Stimulated activated CD4-positive, alpha-beta T cell treated with anti-CD3 and anti-CD28 coated beads, Interleukin-15, amount 100 ng/mL, for 24 hours (primary cell): ENCODE measurements at places on chromosomes 3 and 15.

GRCh38 chr3:72595927-72596610, 252.2 kb downstream of the SHQ1 start:
- DNase-seq, result no peak

DNA sequence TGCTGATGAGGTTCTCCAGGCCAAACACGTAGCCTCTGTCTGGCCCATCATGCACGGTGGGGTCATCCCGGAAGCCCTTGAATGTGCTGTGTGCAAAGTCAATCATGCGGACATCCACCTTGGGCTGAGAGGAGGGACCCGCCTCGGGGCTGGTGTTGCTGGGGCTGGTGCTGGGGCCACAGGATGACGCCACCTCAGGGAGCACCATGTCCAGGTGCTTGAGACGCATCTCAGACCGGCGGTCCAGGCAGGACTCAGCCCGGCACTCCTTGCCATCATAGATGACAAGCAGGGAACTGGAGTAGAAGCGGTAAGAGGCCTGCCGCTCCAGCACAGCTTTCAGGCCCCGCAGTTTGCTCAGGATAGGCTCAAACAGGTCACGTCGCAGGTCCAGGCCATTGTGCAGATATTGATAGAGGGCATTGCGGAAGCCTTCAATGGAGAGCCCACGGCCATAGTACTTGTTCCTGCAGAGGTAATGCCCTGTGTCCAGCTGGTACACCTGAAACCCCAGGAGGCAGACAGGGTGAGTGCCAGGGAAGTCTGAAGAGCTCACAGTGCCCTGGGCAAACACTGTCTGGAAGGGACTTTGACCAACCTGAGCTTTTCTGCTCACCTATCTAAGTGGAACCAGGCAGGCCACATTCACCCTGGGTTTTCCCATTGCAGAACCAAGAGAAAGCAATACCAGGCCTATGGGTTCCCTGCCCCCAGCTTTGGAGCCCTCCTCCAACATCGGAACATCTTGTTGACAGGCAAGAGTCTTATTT, 3.6 kb upstream of the GMPPB start:
- no peak for DNase-seq

GRCh38 chr3:29245441-29245840, 35.4 kb upstream of the RBMS3 start:
- no peak for DNase-seq

DNA sequence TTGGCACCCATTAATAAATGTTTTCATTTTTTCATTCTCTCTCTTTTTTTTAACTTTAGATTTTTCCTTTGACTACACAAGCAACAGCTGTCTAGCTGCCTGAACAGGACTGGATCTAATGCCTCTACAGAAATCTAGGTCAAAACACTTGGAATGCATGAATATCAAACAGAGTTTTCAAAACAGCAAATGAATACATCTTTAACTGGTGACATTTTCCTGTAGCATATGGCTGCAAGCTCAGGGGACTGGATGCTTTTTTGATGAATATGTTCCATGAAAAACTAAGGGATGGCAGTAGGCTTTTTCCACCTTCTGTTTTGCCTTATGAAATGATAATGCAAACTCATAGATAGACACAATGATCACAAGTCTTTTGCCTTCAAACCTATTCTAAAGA, 661.7 kb downstream of the MCTP2 start:
- DNase-seq, result no peak

- no peak for DNase-seq
Observed at GRCh38 chr3:53503195-53503594, 8.8 kb downstream of the CACNA1D start.

GRCh38 chr15:25532269-25533140, 93.7 kb upstream of the UBE3A start:
- no peak for DNase-seq

GRCh38 chr15:69059557-69059943, 45.1 kb downstream of the NOX5 start:
- DNase-seq, result no peak

- DNase-seq, result no peak
Observed at GRCh38 chr3:112769286-112769978, 77.2 kb downstream of the CD200R1L start.

DNA sequence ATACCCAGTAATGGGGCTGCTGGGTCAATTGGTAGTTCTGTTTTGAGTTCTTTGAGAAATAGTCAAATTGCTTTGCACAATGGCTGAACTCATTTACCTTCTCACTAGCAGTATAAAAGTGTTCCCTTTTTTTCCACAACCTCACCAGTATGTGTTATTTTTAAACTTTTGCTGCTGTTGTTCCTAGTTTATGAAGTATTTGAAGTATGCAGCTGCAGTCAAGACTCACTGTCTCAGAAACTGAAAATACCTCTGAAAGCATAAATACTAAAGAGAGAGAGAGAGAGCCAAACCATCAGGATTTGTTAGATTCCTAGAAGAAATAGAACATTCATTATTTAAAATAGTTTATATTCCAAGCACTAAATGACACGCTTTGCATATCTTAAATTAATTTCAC, 764.2 kb downstream of the NTRK3 start:
- DNase-seq, result no peak

- no peak for DNase-seq
Observed at GRCh38 chr3:9746330-9746729, 3.4 kb upstream of the OGG1 start.

DNA sequence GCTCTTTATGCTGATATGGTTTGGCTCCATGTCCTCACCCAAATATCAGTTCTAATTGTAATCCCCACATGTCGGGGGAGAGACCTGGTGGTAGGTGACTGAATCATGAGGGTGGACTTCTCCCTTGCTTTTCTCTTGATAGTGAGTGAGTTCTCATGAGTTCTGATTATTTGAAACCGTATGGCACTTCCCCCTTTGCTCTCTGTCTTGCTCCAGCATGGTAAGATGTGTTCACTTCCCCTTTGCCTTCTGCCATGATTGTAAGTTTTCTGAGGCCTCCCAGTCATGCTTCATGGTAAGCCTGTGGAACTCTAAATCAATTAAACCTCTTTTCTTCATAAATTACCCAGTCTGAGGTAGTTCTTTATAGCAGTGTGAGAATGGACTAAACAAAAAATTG, 107.6 kb downstream of the IMPG2 start:
- no peak for DNase-seq

DNA sequence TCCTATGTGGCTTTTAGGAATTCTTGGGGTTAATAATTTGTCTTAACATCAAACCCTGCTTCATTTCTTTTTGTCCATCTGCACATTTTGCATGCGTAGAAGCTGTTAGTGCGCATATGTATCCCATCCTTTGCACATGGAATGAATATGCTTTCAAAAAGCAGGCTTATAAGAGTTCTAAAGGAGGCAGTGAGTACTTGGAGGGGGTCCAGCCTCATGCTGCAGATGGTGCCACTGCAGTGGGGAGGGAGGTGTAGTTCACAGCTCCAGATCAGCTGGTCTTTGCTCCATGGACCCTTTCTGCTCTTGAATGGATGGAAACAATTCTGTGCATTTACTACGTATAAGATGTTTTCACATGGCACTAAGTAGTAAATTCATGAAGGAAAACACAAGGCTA, 20.7 kb upstream of the SSR3 start:
- DNase-seq, result no peak

- DNase-seq, result no peak
Observed at GRCh38 chr3:177451301-177451750, 254.0 kb upstream of the TBL1XR1 start.

DNA sequence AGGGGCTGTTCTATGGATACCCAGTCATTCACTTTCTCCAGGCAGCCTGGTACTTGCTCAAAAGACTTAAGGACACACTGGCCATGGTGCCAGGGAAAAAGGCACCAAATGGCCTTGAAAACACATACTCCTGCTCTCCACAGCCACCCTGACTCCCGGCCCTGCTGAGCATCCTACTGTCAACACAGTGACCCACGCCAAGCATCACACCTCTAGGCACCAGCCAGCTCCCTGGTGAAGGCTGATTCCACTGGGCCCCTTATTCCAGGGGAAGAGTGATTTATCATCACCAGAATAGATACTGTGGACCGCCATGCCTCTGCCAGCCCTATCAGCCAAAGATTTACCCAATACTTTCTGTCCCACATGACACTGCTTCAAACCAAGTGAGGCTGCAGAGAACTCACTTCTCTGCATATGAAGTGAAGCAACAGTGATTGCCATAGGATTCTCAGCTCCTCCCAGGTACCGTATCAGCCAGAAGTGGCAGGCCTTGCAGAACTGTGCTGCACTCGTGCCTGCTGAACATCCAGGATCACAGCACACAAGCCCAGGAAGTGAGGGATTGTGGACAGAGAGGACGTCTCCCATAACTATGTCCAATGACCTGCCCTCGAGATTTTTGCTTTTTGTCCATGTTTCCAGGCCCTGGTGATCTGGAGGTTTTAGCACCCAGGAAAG, 63.7 kb downstream of the WHAMM start:
- no peak for DNase-seq

- peak; percentile 23 for DNase-seq
Observed at GRCh38 chr3:181103605-181104004, 114.1 kb upstream of the DNAJC19 start.

DNA sequence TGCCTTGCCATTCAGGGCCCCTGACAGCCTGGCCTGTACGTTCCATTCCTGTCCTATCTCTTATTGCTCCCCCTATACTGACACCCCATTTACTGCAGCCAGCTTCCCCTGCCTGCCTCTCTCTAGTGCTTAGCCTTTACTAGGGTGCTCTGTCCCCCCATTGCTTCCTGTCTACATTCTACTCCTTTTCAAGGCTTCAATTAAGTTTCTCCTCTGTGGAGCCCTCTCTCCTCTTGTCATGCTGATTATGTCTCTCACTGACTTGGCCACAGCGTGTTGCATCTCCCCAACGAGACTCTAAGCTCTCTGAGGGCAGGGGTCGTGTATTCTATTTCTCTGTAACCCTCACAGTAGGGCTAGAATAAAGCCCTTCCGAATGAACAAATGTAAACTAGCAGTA, 185.2 kb downstream of the RPLP1 start:
- no peak for DNase-seq

DNA sequence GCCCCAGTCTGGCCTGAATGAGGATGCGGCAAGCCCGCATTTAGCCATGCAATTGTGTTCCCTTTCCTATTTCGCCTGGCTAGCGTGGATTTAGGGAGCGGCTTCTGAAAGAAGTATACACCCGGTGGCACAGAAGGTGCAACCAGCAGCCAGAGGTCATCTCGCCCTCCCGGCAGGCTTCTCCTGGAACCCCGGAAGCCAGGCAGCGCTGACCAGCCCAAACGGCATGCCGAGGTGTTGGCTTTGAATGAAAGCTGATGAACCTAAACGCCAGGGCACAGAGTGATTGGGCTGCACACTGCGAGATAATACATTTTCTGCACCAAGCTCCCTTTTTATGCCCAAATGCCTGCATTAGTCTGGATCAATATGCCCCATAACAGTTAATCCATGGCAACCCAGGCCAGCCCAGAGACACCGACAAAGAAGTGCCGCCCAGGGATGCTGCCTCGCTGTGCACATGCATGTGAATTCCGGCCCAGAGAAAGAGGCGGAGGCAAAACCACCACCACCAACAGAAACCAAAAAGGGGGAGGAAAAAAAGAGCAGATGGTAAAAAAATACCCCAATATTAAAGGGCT, 1.4 kb downstream of the SRGAP3 start:
- peak; percentile 18 for DNase-seq

DNA sequence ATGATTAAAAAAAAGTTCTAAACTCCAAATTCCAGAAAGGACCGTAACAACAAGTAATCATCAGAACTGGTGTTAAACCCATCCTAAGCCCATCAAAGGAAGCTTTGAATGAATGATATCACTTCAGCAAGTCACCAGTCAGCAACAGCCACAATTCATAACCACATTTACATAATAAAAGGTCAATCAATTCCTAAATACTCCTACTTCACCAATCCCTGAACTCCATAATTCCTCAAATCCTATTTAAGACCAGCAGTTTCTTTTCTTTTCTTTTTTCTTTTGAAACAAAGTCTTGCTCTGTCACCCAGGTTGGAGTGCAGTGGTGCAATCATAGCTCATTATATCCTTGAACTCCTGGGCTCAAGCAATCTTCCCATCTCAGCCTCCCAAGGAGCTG, 40.5 kb downstream of the TTBK2 start:
- DNase-seq, result no peak

GRCh38 chr3:100002599-100003350, 111.5 kb downstream of the FILIP1L start:
- DNase-seq, result no peak

GRCh38 chr3:70224337-70224736, 88.1 kb downstream of the MDFIC2 start:
- no peak for DNase-seq

- DNase-seq, result no peak
Observed at GRCh38 chr3:27568393-27568792, 84.2 kb upstream of the SLC4A7 start.

DNA sequence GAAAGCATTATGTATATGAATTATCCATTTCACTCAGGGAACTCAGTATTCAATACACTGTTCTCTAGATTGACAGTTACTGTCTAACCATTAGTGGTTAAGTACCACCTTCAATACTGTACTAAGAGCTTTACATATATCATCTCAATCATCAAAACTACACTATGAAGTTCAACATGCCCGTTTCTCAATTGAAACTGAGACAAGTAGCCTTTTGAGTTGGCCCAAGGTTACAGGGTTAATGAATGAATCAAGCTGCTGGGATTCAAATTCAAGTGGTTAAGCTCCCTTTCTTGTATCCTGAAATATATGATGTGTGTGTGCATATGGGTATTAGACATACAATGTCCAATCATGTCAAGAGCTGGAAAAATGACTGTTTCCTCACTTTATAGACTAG, 5.8 kb downstream of the TASOR start:
- no peak for DNase-seq

GRCh38 chr3:10574101-10574620, 68.8 kb upstream of the ATP2B2 start:
- DNase-seq, result no peak

DNA sequence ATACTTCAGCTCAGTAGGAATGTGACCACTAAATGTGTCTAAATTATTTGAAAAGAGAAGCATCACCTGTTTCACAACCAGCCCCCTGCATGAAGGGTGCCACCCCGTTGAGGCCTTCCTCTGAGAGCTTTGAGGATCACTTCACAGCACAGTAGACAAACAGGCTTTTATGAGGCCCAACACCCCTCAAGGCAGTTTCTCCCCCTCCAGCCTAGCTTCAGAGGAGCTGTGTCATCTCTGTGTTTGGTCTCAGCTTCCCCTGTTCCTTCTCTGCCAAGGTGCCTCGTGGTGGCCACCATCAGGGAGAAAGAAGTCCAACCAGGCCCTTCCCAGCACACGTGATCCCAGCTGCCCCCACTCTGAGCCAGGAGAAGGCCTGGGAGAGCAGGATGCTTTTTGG, 21.6 kb upstream of the DUSP7 start:
- DNase-seq, result no peak

GRCh38 chr3:195888311-195888761, 20.0 kb downstream of the TNK2 start:
- DNase-seq, result no peak

GRCh38 chr3:41808152-41808551, 153.8 kb downstream of the ULK4 start:
- DNase-seq, result no peak

GRCh38 chr15:35078221-35078915, 6.7 kb downstream of the NANOGP8 start:
- DNase-seq, result peak; percentile 42
